ENCODE measurements at places on chromosomes 2 and 18.

DNA sequence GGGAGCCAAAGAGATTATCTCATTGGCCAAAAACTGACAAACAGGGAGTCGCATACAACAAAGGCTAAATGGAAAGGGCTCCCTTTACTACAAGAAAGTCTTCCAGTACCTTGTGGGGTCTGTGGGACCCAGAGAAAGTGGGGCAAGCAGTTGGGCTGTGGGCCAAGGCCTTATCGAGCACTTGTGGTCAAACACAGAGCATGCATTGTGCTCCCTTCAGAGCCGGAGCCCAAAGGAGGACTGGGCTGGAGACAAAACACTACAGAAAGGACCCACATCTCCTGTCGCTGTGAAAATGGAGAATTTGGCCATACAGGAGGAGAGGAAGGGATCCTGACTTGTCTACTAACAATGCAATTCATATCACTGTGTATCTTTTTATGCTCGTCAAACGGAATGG lies 37.1 kb upstream of the SLC1A4 start:
- DNase-seq: no peak

- DNase-seq: no peak
Observed at GRCh38 chr2:239216614-239217273, 184.1 kb downstream of the HDAC4 start.

DNA sequence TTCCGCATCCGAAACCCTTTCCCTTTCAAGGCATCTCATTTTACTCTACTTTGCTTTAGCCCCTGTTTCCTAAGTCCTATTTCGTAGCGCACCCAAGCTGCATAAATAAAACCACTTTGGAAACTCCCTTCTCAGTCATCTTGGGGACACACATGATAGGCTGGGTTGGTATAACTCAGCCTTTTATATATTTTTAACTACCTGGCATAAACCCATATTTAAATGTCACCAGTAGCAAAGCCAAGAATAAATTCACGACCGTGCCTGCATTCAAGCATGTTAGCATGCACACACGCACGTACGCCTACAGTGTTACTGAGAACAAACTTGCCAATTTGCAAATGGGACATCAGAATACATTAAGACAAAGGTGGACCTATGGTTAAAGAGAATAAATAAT lies 564.7 kb upstream of the PIK3C3 start:
- no peak for DNase-seq

DNA sequence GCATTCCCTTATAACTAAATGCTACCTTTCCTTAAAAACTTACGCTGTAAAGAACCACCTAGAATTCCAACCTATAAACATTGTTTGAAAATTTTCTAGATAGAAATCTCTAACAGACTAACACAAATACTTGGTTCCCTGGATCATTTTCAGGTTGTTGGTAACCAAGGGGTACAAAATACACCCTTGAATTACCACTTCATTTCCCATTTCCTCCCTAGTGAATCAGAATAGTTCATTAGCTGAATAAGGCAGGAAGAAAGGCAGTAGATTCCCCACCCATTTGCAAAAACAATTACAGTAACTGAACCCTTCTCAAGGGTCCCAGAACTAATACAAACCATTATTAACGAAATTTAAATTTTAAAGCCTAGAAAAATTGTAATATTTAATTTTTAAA lies 5.5 kb downstream of the MEX3C start:
- DNase-seq: no peak

- no peak for DNase-seq
Observed at GRCh38 chr2:603427-603826, 73.8 kb downstream of the TMEM18 start.

DNA sequence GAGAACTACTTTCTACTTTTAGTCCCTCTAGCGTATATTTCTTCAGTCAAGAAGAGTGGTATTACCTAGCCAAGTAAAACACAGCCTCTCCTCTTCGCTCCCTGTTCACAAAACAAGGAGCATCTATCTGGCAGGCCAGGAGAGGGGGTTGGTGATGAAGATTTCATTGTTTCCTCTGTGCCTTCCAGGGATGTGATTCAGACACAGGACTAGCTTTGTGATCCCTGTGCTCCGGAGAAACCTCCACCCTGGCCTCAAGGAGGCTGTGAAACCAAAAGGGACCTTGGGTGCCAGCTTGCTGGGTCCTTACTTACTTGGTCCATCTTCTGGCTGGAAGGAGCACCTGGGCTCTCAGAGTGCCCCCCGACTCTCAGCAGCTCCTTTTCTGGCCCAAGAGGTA lies 5.7 kb downstream of the RHOB start:
- DNase-seq: no peak

DNA sequence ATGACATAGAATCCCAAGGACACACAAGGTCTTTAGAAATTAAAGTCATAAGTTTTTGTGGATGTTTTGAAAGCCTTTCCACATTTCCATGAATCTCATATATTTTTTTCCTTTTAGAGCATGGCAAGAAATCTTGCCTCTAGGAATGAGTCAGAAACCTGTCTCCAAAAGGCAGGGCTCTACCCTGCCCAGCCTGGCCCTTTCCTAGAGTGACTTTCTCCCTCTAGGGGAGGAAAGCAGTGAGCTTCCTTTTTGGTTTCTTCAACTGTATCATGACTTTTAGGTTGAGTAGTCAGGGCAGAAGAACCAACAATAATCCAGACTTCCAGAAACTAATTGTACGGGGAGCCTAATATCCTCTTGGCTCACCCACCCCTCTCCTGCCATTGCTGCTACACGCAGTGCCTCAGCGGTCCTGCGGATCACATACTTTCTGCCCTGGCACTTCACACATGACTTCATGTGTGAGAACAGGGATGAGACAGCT lies 300.3 kb downstream of the AGPS start:
- no peak for DNase-seq

GRCh38 chr18:473802-474201 lies 26.7 kb downstream of the COLEC12 start:
- DNase-seq: no peak

- DNase-seq: no peak
Observed at GRCh38 chr2:207162316-207162715, 3.4 kb downstream of the KLF7 start.

GRCh38 chr18:35127201-35127600 lies 86.0 kb downstream of the MAPRE2 start:
- no peak for DNase-seq

GRCh38 chr18:24763765-24764513 lies 303.5 kb downstream of the HRH4 start:
- DNase-seq: no peak

DNA sequence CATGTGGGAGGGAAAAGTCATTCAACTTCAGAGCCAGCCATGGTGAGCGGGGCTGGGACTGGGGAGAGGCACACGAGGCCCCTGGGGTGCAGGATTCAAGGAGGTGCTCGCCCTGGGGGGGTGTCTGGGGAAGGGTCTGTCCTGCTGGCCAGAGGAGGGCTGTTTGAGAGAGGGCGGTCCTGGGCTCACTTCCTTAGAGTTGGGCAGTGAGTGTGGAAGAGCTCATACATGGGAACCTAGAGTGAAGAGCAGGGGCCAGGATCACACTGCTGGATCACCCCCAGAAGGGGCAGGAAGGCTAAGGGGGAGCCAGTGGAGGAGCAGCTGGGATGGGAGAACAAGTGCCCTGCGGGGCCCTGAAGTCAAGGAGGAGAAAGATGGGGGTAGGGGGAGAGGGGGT lies 6.5 kb downstream of the SH3BP4 start:
- no peak for DNase-seq
